ENCODE measurements at places on chromosomes 3 and 15.
A peak's percentile ranks its signal among the peaks of the same experiment; 100 is the strongest.

GRCh38 chr3:112638327-112639020 lies 2.5 kb downstream of the CCDC80 start:
- DNase-seq: no peak

GRCh38 chr3:102037209-102037608 lies 187.9 kb downstream of the NFKBIZ start:
- DNase-seq: no peak

- DNase-seq: no peak
Observed at GRCh38 chr3:46947546-46947901, 29.0 kb downstream of the CCDC12 start.

DNA sequence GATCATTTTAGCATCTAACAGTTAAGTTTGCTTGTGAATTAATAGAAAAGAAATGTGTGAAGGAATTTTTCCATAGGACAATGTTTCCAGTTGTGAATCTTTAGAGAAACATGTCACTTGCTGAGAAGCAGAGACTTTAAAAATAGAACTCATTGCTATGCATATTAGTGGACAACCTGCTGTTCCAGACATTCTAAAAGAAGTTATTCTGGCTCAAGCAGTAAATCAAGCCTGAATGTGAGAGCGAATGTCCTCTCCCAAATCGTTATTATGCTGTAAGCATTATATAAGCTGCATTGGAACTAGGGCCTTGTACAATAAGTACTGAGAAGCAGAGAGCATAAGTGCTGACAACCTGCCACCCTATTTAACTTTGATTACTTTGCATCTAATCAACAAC lies 990.9 kb downstream of the PLOD2 start:
- DNase-seq: no peak

DNA sequence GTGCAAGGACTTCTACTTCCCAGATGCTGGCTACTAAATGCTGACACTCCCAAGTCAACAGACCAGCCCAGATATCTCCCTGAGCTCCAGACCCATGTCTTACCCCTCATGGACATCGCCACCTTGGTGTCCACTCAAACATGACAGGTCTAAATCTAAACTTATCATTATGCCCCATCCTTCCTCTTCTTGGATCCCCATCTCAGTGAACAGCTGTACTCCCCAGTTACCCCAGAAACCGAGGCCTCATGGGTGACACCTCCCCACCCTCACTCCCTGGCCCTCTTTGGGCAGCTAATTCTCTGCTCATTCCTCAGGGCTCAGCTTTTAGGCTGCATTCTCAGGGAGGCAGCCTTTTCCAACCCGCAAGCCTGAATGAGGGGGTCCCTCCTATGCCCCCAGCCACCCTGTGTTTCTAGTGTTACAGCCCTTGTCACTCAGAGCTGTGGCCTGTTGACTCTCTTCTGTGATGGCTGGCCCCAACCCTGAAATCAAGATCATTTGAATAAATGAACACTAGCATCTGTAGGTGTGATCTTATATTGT lies 5.4 kb downstream of the EHD4 start:
- DNase-seq: peak; percentile 48

GRCh38 chr15:68636256-68636655 lies 57.5 kb downstream of the CORO2B start:
- no peak for DNase-seq
